Jurkat, Clone E6-1 (cell line): ENCODE measurements at places on chromosomes 16 and 17.

GRCh38 chr17:7017827-7018200 lies 5.0 kb upstream of the BCL6B start:
- DNase-seq = no peak

GRCh38 chr17:67353929-67354574 lies 12.3 kb downstream of the PSMD12 start:
- DNase-seq = no peak

DNA sequence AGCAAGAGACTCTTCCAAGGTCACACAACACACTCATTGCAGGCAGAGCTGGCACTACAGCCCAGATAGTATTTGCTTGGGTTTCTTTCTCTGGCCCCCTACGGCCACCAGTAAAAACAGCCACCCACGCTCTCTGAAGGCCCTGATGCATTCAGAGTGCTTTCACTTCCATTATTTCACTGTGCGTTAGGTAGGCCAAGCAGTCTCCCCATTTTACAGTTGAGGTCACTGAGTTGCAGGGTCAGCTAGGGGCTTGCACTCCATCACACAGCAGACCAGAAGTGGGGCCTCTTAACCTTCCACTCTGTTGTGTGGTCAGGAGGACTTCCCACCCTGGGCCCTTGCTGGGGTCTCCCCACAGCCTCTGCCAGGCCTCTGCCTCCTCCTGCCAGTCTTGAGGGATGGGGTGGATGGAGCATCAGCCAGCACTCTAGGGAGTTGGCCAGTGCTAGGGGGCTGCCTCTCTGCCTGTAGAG lies 2.5 kb downstream of the TBX21 start:
- no peak for DNase-seq

DNA sequence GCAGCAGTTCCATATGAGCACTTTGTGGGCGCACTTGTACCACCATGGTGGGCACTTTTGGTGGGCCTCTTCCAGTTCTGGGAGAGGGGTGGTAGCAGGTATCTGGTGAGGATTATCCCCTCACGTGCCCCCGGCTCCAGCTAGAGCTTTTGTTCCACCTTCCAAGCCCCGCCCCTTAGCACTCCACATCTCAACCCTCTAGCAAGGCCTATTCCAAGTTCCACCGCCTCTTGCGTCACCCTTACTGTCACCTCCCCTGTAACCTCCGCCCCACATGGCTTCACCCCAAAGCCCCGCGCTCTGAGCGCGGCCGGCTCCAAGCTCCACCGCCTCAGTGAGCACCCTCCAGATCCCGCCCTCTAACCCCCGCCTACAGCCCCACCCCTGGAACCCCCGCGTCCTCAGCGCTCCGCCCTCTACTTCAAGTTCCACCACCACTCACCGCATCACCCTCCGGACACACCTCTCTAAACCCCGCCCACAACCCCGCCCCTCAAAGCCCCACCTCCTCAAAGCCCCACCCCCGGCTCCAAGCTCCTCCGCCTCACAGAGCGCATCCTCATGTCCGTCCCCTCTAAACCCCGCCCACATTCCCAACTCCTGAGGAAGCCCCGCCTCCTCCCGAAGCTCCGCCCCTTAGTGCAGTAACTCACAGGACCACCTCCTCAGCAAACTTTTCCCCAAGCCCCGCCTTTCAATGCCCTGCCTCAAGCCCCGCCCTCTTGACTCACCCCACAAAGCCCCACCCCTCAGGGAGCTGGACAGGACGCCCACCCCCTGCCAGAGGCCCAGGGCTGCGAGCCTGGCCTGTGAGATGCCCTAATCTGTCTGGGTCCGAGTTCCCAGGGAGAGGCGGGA lies 11.1 kb downstream of the SCN4A start:
- peak; percentile 42 for DNase-seq

DNA sequence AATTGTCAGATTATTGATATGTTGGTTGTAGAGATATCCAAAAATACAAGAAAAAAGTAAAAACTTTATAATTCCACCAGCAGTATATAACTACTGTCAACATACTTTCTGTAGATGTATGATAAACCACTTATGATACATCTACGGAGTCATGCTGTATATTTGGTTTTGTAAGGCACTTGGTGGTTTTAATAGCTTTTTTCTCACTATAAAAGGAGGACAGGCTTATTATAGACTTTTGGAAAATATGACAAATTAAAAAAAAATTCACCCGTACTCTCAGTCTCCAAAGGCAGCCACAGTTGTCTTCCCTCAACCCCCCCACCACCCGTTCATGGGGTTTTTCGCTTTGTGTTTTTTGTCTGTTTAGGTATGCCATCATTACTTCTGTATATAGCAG lies 14.8 kb downstream of the RAI1 start:
- no peak for DNase-seq

DNA sequence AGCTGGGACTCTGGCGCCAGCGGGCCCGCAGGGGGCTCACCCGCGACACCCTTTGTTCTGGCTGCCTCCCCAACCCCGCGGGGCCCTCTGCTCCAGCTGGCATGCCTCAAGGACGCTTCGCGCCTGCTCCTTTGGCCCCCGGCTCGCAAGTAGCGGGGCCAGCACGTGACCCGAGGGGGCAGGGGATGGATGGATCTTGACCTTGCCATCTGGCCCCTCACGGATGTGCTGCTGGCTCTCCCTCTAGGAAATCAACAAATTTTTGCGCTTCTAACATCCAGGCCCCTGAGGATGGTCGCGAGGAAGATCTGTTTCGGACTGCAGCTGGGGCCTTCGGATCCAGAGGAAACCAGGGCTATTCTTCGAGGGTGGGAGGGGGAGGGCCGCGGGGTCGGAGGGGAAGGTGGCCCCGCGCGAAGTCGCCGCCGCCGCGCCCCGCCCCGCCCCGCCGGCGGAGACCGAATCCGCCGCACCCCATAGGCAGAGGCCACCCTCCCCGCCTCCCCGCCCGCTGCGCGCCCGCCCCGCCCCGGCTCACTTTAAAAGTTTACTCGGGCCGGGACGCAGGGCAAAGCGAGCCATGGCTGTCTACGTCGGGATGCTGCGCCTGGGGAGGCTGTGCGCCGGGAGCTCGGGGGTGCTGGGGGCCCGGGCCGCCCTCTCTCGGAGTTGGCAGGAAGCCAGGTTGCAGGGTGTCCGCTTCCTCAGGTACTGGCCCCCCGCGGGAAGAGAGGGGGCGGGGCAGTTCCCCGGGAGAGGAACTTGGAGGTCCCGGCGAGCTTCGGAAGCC lies at the start of gene ACSF2:
TSS of gene ACSF2 (plus strand) at position 537 of the 790 bp plus-strand sequence. CDS start at position 581, 44 bp downstream.
- DNase-seq = peak; percentile 20

DNA sequence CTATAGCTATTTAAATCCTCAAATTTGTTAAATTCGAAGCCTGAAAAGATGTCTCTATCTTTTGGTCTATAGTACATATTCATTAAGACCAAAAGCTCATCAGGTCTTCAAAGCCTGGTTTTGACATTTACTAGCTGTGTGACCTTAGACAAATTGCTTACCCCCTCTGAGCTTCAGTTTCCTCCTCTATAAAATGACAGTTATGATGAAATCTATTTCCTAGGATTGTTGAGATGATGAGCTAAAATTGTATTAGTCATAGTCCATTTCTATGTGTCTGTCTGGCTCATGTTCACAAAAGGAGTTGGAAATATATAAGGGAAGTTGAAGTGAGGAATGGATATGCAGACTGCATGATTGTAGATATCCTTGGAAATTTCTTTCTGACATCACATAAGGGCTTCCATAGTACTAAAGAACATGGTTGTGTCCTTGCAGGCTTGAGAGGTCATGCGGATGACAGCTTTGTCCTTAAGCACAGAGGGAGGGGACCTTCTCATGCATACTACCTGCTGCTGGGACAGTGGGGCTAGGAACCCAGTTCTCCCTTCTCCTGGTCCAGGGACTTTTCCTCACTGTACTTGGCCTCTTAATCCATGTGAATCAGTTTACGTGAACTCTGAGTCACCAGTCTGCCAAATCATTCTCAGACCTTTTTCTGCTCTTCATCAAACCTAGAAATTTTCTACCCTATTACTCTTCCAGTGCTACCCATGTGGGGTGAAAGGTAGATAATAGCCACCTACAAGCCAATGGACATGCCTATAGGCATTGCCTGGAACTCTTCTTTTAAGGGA lies 487.5 kb upstream of the SALL1 start:
- no peak for DNase-seq

- DNase-seq = no peak
Measured at GRCh38 chr16:54362591-54363206, 76.1 kb upstream of the IRX3 start.

- no peak for DNase-seq
Measured at GRCh38 chr17:41835214-41835799, 725 bp downstream of the NT5C3B start.

DNA sequence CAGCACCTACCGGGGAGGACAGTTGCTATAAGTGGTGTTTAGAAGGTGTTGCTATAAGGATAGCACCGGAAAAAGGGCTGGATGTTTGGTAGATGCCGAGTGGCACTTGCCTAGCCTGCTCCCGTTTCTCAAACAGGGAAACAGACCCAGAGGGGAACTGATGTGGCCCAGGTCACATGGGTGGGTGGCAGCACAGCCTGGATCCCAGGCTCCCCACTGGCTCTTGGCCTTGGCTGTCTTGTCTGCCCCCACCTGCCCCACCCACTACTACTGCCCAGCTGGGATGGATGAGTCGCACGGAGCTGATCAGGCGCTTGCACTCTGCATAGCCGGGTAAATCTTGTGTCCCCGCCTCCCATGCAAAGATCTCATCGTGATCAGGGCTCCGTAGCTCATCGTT lies 7.2 kb downstream of the SMTNL2 start:
- no peak for DNase-seq

GRCh38 chr17:41680426-41681040 lies 8.2 kb upstream of the EIF1 start:
- no peak for DNase-seq

DNA sequence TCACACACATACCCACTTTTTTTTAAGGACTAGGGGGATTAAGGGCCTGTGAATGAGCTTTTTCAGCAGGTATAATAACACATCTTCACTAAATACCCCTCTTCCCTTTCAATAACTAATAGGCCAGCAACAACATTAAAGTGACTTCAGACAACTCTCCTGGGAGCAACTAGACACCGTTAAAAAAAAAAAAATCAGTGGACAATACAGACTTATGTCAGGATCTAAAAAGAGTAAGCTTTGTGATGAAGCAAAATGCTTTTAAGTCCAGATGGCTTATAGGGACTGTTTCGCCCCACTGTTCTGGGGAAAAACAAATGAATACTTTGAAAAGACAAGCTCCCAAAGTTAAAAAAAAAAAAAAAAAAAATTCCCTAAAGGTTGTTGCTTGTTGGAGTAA lies 29.0 kb downstream of the SPAG9 start:
- no peak for DNase-seq

DNA sequence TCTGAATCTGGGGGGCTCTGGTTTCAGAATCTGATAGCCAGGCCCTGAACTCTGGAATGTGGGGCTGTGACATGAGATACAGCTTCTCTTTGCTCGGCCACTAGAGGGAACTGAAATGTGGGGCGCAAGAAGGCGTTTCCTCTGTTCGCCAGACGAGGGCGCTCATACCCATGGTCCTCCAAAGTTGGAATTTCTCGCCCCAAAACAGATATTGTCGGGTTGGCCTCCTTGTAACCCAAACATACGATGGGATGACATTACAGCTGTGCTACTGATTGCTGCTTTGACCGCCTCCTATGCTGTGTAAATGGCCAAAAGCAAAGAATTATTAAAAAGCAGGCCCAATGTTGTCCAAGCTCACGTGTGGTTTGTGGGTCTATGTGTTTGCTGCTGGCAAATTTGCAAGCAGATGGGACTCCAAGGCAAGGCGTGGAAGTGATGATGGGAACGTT lies 13.1 kb upstream of the MSI2 start:
- DNase-seq = peak; percentile 75

DNA sequence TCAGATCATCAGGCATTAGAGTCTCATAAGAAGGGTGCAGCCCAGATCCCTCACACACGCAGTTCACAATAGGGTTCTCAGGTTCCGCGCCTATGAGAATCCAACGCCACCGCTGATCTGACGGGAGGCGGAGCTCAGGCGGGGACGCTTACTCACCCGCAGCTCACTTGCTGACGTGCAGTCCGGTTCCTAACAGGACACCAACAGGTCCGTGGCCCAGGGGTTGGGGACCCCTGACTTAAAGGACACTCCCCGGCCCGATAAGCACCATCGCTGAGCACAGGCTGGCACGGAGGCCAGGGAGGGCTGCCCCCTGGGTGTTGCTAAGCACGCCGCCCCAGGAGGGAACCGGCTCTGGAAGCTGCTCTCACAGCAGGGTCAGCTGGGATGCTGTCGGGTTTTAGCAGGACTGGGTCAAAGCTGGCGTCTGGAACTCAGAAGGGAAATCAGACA lies 30.1 kb upstream of the BAHCC1 start:
- no peak for DNase-seq

- DNase-seq = no peak
Measured at GRCh38 chr17:54969658-54970572, 1.4 kb downstream of the STXBP4 start.

- DNase-seq = no peak
Measured at GRCh38 chr17:71460943-71461342, 659.9 kb upstream of the SOX9 start.

GRCh38 chr17:76140661-76141211 lies 309 bp downstream of the FOXJ1 start:
- DNase-seq = no peak

DNA sequence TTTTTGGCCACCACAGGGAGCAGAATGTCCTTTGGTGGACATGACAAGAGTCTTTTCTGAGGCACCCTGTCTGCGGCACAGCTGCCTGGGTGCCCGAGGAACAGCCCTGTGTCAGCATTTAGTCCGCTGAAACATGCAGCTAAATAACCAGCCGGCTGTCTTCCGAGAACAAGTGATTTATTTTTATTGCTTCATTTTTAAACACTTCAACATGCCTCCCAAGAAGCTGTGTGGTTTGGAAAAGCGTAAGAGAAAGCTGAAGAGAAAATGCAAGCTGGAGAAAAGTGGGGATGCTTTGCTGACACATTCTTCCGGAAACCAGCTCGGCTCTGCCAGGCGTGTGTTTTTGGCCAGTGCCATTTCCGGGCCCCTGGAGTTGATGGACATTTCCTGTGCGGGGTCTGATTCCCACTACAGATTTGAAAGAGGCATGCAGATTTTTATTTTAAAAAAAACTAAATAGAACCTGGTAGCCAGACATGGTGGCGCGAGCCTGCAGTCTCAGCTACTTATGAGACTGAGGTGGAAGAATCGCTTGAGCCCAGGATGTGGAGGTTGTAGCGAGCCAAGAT lies 94.7 kb downstream of the SEC14L1 start:
- DNase-seq = no peak

DNA sequence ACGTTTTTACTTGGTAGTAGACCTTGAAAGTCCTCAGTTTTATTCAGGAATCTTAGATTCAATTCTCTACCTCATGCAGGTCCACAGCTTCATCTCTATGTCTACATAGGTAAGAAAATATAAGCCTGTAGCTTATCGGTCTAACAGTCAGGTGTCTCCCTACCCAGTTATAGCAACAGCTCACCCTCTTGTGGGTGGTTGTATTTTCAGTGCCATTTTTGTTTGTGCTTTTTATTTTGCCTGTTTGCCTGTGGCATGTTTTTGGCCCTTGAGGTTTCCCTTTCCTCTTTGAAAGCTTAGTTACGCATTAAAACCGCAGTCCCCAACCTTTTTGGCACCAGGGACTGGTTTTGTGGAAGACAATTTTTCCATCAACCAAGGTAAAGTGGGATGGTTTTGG lies 23.6 kb upstream of the WIPI1 start:
- DNase-seq = no peak
